ENCODE measurements at places on chromosomes 2 and 18.

GRCh38 chr2:54599914-54600313 lies 123.5 kb upstream of the EML6 start:
- peak; percentile 70 for DNase-seq

GRCh38 chr2:27809761-27810241 lies 38.3 kb downstream of the MRPL33 start:
- no peak for DNase-seq

GRCh38 chr18:79812052-79812451 lies 14.3 kb downstream of the KCNG2 start:
- no peak for DNase-seq

GRCh38 chr18:52903857-52904256 lies 563.9 kb downstream of the DCC start:
- DNase-seq = peak; percentile 20

- no peak for DNase-seq
Measured at GRCh38 chr2:240301256-240301795, 134.1 kb upstream of the GPC1 start.

- DNase-seq = peak; percentile 11
Measured at GRCh38 chr2:217824223-217824622, 178.6 kb downstream of the TNS1 start.

DNA sequence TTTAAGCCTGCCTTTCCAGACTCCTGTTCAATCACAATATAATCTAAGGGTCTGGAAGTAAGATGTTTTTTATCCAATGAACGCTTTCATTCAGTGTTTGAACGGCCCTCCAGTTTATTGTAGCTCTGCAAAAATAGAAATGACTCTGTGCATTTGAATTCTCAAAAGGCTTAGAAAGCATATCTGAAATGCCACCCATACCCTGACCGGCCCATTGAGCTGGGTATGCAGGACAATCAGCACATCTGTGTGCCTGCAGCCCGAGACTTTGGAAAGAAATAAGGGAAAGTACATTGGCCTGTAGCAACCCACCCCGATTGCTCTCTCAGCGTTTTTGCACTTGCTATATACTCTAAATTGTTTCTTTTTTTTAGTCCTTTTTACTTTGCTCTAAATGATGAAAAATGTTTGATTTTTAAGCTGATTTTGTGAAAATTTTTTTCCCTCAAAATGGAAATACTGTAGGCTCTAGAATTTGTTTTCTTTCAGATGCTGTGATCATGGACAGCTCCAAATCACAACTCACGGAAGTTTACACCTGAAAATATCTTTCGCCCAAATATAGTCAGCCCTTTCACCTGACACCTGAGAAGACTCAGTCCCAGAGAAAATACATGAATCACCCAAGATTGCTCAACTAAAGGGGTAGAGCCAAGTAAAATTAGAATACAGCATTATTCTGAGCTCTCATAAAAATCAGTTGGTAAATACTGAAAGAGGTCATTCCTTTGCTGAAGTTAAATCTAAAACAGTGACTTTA lies 194.5 kb upstream of the SIX3 start:
- DNase-seq = no peak

GRCh38 chr2:232571026-232571474 lies 20.6 kb downstream of the EIF4E2 start:
- DNase-seq = no peak
